Activated CD4-positive, CD25-positive, alpha-beta regulatory T cell treated with anti-CD3 and anti-CD28 coated beads, Interleukin-2, amount 50 U/mL, for 16 hours (primary cell): ENCODE measurements at places on chromosomes 7 and 10.

DNA sequence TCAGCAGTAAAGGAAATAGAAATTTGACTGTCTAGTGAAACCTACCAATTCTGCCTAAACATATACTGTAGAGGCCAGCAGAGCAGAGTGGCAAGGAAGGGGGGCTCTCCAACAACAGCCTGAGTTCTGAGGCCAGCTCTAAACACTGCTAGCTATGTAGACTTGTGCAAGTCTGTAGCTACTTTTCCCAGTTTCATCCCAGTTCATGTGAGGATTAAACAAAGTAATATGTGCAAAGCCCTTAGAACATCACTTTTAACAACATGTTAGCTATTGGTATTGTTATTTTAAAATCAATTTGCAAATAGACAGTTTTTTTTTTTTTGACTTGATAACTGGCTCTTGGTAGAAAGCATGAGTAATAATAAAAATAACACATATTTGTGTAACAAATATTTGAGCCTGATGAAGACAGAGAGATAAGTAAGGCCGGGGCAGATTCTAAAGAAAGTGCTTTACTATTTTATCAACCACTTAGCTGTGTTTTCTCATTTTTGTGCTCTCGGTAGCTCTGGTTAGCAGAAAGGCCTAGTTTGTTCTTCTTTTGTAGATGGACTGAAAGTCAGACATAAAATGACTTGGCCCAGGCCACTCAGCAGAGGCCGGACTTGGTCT lies 9.3 kb downstream of the CHST12 start:
- DNase-seq, result no peak

- peak; percentile 38 for DNase-seq
These were observed at the start of gene PCGF6 for GRCh38 chr10:103350517-103351260. TSS of gene PCGF6 (minus strand) at chr10:103351140. CDS start at chr10:103351066, 74 bp downstream.

- no peak for DNase-seq
These were observed 32.8 kb downstream of the JCAD start for GRCh38 chr10:30026578-30026977.

DNA sequence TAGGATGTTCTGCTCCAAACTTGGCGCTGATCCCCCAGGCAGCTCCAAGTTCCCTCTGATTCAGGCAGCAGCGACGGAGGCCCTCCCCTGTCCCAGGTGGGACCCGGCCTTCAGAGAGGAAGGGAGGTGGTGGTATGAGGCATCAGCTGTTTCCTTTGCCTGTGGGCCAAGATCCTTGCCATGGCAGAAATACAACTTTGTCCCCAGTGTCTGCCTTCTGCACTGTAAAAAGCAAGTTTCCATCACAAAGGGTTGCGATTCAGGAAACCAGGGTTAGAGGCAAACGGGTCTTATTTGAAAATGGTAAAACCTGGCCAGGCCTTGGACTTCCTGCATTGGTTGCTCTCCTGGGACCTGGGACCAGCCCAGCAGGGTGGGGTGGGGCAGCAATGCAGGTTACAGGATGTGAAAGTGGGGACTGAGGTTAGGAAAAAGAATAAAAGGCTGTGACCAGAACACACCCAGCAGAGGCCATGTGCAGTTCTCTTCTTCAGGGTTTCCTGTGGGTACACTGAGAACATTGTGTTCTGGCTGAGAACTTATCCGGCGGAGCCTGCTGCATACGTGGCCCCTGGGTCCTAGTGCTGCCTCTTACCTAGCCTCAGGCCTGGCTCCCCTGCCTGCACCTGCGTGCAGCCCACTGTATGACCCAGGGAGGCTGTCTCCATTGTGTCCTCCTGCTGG lies 25.1 kb upstream of the DDIT4 start:
- peak; percentile 51 for DNase-seq

DNA sequence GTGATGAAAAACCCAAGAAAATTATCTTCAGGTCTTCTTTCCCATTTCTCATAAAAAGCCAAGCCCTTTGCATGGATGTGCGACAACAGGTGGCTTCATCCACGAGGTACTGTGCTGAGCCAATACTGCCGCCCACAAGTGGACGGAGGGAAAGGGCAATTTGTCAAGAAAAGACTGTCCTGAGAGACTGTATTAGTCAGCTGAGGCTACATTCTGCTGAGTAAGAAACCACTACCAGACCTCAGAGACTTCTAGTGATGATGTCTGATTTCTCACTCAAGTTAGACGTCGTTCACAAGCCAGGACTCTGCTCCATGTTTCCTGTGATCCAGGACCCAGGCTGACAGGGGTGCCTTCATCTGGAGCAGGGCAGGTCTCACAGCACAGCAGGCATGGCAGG lies 171.5 kb upstream of the CDCA7L start:
- DNase-seq, result no peak

DNA sequence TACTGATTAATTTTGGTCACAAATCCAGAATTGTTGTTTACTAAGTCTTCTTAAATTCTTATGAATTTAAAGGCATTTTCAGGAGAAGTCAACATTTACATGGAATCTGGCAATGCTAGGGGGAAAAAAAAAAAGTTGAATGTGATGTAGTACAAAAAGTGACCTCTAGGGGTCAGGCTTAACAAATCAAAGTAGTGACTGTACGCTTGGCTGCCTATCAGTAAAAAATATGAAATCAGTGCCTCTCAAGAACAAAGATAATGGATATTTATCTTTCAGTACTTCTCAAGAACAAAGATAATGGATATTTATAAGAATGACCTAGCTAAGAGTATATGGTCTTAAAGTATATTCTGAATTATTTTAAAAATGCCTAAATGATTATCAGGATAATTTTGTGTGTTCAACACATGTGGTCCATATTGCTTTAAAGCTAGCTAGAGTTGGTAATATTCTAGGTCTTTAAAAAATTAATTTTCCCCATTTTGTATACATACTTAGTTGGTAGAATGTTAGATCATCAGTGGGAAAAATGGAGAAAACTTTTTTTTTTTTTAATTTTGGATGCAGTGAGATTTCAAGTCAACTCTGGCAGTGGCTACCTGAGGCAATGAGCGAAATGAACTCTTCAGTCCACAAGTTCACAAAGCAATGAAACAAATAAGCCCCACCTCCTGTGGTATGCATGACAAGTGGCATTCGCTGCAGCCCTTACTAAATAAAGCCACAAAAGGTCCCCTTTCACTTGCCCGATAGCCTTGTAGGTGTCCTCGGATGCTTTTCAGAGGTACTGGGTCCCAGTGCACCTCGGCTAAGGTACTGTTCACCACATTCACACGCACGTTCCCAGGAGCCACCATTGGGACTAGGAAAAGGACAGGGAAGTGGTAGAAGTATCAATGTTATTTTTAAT lies 51.2 kb upstream of the LAMB4 start:
- no peak for DNase-seq

DNA sequence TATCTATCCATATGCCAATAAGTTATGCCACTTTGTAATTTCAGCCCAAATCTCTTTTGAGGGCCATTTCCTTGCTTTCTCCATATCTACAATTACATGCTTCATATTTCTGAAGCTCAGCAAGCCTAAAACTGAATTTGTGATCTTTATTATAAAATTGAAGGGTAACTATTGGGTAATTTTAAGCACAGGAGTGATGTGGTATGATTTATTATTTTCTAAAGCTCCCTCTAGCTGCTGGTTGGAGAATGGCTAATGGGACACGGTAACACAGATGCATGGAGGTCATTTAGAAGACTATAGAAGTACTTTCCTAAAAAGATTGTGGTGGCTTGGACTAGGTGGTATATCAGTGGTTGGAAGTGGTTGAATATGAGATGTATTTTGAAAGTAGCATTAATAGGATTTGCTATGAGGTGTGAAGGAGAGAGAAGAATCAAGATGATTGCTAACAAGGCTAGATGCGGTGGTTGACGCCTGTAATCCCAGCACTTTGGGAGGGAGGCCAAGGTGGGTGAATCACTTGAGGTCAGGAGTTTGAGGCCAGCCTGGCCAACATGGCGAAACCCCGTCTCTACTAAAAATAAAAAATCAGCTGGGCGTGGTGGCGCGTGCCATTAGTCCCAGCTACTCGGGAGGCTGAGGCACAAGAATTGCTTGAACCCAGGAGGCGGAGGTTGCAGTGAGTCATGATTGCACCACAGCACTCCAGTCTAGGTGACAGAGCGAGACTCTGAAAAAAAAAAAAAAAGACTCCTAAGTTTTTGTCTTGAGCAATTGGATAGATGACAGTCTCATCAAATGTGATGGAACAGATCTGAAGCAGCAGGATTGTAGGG lies 13.9 kb downstream of the KLHDC10 start:
- DNase-seq, result no peak

GRCh38 chr10:119139464-119140067 lies 25.9 kb downstream of the SFXN4 start:
- DNase-seq, result no peak

- no peak for DNase-seq
These were observed 249.6 kb upstream of the VWC2 start for GRCh38 chr7:49523870-49524269.

- DNase-seq, result no peak
These were observed 59.8 kb upstream of the PDSS1 start for GRCh38 chr10:26637521-26638275.

DNA sequence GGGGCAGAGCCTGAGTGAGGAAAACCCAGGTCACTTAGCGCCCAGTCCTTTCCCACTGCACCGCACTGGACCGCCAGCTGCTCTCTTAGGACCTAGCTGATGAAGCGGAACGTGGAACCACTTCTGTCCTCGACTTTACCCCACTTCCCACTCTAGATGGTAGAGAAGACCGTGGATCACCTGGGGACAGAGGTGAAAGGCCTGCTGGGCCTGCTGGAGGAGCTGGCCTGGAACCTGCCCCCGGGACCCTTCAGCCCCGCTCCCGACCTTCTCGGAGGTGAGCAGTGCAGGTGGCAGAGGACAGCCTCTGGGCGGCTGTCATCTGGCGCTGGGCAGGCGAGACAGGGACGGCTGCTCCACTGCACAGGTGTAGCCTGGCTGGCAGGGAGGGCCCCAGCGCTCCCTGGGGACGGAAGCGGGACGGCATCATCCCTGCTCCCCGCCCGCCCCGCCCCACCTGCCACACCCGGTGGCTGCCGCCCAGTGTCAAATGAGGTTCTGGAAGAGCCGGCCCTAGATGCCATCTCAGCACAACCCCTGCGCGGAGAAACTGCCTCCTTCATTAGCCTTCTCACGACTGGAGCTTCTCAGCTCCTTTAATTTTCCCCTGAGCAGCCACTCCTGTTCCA lies 11.7 kb downstream of the PLAC9 start:
- no peak for DNase-seq

GRCh38 chr7:135512135-135512887 lies 2.4 kb upstream of the CNOT4 start:
- DNase-seq, result peak; percentile 21

- DNase-seq, result no peak
These were observed 39.2 kb downstream of the WBP1L start for GRCh38 chr10:102782673-102783551.

GRCh38 chr10:86755454-86755739 lies 1.0 kb upstream of the BMPR1A start:
- DNase-seq, result no peak

- peak; percentile 16 for DNase-seq
These were observed 922 bp downstream of the PPA1 start for GRCh38 chr10:70232155-70232858.

DNA sequence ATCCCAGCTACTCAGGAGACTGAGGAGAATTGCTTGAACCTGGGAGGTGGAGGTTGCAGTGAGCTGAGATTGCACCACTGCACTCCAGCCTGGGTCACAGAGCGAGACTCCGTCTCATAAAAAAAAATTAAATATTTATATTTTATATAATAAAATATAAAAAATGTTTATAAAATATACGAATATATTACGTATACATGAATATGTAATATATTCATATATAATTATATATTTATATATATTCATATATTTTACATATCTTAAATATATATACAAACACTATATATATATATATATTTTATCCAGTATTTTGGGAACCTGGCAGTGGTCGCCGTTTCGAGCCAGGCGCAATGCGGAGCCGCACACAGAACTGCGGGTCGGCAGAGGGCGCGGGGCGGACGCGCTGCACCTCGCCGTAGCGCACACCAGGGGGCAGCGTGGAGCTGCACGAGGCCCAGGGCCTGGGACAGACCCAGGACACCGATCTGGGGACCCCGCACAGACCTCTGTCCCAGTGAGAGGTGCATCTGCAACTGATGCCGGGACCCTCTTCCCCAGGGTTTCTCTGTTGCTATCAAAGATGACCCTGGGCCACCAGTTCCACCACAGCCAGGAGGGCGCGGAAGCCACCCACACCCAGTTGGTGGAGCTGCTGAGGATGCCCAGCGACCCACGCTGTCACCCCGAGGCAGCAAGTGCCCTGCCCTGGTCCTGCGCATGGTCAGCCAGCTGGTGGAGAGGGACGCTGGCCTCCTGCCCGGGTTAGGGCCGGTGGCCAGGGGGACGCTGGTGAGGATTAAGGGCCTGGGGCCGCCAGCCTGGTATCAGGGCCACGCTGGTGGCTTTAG lies 22.7 kb downstream of the AP5Z1 start:
- DNase-seq, result peak; percentile 27

- DNase-seq, result no peak
These were observed 127.6 kb upstream of the RHOBTB1 start for GRCh38 chr10:61071580-61071979.

DNA sequence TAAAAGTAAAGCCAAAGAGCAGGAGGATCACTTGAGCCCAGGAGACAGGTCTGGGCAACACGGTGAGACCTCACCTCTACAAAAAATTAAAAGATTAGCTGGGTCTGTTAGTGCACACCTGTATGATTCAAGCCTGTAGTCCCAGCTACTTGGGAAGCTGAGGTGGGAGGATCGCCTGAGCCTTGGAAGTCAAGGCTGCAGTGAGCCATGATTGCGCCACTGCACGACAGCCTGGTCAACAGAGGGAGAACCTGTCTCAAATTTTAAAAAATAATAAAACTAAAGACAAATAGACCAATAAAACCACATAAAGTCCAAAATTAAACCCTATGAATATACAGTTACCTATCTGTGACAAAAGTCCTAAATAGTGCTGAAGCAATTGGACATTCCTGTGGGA lies 3.2 kb downstream of the LMBR1 start:
- no peak for DNase-seq

- no peak for DNase-seq
These were observed 99.8 kb downstream of the NKX6-2 start for GRCh38 chr10:132685921-132686680.

DNA sequence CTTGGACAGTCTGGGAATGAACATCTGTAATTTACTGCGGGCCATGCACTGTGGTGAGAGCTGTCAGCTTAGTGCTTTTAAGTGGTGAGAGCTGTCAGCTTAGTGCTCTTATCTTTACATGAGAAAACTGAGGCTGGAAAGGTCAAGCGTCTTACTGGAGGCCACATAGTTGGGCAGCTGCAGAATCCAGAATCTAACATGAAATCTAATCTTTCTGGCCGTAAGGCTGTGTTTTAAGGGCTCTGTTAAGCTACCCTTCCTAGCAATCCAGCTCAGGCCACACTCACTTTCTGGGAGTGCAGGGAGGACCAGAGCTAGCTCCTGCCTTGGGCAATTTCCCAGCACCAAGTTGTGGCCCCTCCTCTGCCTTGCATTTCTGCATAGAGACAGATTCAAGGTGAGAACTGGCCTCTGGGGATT lies 70.2 kb downstream of the SORCS3 start:
- no peak for DNase-seq
